ENCODE measurements at places on chromosomes 16 and 17. TPM values are rescaled to one million over a fixed set of nuclear protein-coding genes. Genes with fewer than 3 reads are reported as not detected.

- DNase-seq = no peak
Observed at GRCh38 chr17:18932360-18933055, 19.5 kb upstream of the SLC5A10 start.

DNA sequence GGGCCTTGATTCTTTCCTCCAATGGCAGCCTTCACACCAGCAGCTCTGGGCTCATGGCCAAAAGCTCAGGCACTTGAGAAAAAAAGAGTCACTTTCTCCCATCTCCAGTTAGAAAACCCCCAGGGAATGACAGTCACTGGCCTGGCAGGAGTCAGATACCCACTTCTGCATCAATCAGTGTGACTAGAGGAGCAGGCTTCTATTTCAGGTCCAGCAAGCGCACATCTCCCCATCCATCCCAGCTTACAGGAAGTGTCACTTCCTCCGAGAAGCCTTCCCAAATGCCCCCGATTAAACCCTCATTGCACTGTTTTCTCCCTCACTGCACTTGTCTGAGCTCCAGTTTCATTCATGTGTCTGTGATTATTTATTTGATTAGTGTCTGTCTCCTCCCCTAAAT, 30.4 kb upstream of the CCL1 start:
- no peak for DNase-seq

- no peak for DNase-seq
Observed at GRCh38 chr17:31226950-31227349, 70.1 kb downstream of the OMG start.

GRCh38 chr16:81997738-81998137, 13.5 kb downstream of the SDR42E1 start:
- no peak for DNase-seq

DNA sequence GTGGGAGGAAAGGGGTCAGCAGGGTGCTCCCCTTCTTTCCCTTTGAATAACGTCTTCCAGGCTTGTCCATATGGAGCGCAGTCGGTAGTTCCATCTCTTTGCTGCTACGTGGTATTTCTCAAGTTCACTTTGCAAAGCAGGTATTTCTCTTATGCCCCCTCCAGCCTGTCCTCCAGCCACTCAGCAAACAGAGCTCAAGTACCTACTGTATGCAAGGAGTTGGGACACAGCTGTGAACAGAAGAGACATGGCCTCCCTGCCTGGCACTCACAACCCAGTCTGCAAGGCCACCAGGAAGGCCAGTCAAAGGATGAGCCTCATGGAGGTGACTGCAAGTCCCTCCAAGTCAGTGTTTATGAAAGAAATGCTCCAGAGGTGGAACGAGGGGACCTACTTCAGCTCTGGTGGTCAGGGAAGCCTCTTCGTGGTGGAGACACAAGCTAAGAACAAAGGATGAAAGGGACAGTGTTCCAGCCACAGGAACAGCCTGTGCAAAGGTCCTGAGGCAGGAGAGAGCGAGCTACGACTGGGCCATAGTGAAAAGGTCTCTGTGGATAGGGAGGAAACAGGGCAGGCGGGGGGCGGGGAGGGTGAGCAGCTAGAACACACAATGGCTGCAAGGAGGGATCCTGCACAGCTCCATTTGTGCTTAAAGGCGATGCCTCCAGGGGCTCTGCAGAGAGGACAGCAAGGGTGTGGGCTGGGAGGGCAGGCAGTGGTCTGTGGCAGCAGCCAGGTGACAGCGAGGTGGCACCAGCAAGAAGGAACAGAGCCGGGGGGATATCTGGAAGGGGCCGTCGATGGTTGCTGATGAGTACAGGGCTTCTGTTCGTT, 32.6 kb downstream of the PPL start:
- DNase-seq = no peak

DNA sequence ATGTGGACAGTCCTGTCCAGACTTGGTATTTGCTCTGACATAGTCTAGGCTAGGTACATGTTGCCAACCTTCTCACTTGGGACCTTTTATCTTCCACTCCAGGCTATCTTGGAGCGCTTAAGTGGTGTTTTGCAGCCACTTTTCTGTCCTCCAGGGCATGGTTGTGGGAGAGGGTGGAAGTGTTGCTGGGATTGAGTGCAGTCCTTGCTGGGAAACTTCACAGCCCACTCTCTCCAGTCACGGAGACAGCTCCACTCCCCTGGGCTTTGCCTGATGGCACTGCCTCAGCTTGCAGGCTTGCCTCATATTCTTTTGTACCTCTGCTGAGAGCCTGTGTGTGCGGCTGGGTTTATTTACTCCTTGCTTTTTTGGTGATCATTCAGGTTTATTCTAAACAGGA, 17.4 kb downstream of the RPA1 start:
- DNase-seq = no peak

- DNase-seq = no peak
Observed at GRCh38 chr17:41647038-41647813, 22.9 kb upstream of the KRT17 start.

DNA sequence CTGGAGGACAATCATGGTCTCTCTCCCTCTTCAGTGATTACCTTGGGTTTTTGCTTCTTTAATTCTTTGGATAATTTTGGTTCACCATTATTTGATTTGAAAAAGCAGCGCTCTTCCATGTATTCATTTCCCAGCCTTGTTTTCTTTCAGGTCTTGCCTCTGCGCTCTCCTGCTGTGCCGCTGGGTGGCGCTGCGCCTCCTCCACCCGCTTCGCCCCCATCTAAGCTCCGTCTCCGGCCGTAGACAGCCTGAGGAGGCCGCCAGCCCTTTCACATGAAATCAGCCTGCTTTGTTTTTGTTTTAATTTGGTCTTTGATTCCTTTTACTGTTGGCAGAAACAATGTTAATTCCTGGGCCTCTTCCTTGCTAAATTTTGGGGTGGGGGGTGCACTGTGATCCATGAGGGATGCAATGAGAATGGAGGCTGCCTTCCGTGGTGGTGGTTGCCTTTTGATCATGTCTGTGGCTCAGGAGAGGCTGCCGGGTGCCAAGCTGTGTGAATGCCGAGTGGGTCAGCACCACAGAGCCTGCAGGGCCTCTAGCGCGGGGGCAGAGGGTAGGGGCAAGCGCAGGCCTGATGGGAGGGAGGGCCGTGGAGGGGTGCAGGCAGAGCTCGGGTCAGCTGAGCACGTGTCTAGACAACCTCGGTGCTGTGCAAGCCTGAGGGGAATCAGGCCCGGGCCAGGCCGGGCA, 64.1 kb downstream of the PLD6 start:
- peak; percentile 57 for DNase-seq

- peak; percentile 50 for DNase-seq
Observed at GRCh38 chr17:79075446-79075750, 774 bp downstream of the ENGASE start.

GRCh38 chr16:3861808-3862451, 18.6 kb downstream of the CREBBP start:
- DNase-seq = no peak

DNA sequence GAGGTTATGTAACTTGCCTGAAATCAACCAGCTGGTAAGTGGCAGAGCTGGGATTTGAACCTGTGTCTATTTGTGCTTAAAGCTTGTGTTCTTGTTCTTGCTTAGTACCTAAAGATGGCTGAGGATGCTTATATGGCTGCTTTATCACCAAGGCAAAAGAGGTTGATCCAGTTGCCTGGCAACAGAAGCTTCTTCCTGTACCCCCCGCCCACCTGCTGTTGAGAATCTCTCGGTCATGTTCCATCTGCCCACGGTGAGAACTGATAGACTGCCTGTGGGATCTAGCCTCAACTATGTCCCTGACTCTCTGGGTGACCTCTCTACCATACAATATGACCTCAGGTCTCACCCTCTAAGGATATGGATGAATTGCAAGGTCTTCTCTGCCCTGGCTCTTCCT, 60.7 kb downstream of the ABCC6 start:
- no peak for DNase-seq

GRCh38 chr17:27535975-27536374, 79.7 kb downstream of the KSR1 start:
- no peak for DNase-seq

GRCh38 chr16:84416407-84417321, 48.3 kb downstream of the ATP2C2 start:
- DNase-seq = no peak

GRCh38 chr16:23949630-23950290, 114.0 kb downstream of the PRKCB start:
- peak; percentile 51 for DNase-seq

DNA sequence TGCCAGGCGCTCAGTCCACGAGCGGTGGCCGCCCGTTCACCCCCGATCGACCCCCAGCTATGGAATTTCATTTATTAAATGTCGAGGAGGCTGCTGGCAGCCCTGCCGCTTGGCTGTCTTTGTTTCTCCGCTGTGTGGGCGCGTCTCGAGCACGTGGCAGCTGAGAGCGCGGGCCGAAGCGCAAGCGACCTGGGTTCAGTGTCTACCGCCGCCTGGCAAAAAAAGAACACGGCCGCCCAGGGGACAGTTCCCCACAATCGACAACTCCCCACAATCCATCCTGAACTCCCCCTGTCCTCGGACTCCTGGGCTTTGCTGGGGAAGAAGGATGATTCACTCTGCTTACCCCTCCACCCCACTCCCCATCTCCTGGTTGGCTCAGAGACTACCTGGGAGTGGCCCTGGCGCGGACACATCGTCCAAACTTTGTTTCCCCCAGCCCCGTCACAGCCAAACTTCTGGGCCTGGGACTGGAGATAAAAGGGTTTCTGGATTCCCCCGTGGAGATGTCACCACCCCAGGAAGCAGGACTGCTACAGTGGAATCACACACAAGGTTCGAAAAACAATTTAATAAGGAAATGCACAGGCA, 1.7 kb upstream of the ANKRD13B start:
- DNase-seq = no peak

DNA sequence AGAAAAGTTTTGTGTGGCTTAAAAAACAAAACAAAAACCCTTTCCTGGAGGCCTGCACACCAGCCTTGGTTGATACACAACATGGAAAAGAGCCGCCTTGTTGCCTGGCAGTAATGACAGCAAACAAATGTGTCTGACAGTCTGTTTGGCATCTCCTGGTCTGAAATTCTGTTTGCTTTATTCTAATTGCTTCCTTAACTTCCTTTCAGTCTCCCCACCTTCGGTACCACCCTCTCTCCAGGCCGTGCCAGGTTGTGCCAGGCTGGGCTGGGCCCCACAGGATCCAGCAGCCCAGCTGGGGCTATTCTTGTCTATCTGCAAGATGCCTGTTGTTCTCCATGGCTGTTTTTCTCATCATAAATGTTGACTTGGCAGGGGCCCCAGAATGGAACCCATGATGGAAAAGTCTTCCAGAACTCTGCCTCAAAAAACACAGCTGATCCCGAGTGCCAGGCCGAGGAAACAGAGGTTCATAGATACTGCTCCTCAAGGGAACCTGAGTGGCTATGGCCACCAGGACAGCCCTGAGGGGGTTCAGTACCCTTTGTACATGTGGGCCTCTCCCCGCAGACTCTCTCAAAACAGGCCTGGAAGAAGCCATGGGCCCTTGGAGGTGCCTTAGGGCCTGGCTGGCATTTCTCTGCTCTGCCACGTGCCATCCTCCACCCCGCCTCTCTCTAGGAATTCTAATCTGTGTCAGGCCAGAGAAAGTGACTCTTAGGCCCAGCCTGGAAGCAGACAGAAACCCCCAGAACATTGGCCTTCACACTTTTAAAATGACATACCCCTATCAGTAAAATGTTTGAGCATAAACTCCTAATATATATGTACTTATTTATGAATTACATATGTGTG, 50.5 kb downstream of the YPEL2 start:
- no peak for DNase-seq

- DNase-seq = no peak
Observed at GRCh38 chr17:10276436-10276835, 78.0 kb upstream of the GAS7 start.

- no peak for DNase-seq
Observed at GRCh38 chr16:86015606-86016005, 116.6 kb downstream of the IRF8 start.

DNA sequence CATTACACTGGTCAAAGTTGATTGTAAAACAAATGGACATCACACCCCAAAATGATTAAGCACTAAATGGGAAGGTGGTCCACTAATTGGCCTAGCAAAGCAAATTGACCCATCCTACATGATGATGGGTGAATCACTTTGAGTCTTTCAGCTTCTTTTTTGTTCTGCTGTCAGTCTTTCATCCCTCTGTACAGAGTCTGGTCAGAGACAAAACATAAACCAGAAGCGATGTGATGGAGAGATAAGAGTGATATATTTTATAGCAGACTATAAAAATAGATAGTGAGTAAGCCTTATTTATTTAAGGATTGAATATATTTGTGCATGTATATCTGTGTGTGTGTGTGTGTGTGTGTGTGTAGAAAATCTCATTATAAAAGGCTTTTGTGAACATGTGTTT, 618.4 kb upstream of the SOX9 start:
- DNase-seq = no peak

DNA sequence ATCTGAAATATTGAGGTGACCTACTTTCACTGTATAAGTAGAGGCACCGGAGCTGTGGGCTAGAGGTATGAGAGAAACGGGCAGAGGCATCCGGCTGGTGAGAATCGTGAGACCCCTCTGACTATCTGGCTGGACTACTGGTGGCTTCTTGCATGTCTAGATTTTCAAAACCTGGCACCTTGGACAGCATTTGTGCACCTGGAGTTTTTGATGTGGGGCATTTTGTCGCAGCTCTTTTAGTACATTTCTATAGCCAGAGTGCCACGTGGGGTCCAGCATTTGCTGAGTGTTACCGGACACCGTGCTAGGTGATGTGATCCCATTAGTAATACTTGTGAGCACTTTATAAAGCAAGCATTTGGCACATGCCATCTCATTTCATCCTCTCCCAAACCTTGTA, 32.6 kb upstream of the SHISA9 start:
- DNase-seq = no peak

Gene KIF19
- total RNA-seq = 0.20 TPM

Gene KRT16
- total RNA-seq = not detected

Gene SPN
- 144 TPM for total RNA-seq

Gene XYLT1
- total RNA-seq = 9.1 TPM

Gene PRAC2
- total RNA-seq = not detected

Gene CIBAR2
- not detected for total RNA-seq

Gene SULT1A2
- 0.29 TPM for total RNA-seq
